ENCODE measurements at places on chromosomes 2 and 18. TPM values are rescaled to one million over a fixed set of nuclear protein-coding genes. Genes with fewer than 3 reads are reported as not detected.

DNA sequence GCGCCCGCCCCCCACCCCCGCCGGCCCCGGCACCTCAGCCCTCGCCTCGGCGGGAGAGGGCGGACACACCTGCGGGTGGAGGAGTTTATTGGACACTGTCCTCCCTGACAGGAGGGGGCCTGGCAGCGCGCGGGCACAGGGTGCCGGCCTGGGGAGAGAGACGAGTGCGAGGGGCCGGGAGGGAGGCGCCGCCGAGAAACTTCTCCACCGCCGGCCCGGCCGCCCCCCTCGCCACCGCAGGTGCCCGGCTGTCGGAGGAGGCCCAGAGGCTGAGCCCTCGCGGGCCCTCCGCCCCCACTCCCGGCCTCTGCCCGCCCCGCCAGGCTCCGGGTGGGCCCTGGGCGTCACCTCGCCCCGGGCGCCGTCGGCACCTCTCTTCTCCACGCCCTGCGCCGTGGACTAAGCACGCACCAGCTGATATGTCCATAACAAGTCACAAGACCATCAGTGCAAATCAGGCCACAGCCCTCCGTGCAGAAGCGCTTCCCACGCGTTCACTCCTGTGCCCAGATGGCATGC, 311.3 kb downstream of the CELF4 start:
- DNase-seq: no peak

- DNase-seq: no peak
These were observed 19.4 kb downstream of the KCNIP3 start for GRCh38 chr2:95316466-95317122.

DNA sequence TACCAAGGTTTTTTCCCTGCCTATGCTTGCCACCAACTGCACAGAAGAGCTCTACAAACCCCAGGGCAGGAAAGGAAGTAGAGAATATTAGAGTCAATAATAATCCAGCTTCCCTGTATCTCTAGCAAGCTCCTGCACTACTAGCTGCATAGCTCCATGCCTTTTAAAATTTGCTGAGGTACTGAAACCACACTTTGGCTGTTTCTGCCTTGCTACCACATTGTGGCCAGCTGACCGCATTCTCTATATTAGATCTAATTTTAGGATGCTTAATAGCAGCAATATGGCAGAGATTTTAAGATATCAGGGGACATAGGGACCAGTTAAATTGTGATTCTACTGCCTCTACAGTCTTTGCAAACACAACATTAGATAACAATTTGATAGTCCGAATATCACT, 534.6 kb downstream of the MBD2 start:
- no peak for DNase-seq

GRCh38 chr2:33812707-33813106, 213.6 kb upstream of the FAM98A start:
- no peak for DNase-seq

Gene DPP10
- not detected for total RNA-seq

DNA sequence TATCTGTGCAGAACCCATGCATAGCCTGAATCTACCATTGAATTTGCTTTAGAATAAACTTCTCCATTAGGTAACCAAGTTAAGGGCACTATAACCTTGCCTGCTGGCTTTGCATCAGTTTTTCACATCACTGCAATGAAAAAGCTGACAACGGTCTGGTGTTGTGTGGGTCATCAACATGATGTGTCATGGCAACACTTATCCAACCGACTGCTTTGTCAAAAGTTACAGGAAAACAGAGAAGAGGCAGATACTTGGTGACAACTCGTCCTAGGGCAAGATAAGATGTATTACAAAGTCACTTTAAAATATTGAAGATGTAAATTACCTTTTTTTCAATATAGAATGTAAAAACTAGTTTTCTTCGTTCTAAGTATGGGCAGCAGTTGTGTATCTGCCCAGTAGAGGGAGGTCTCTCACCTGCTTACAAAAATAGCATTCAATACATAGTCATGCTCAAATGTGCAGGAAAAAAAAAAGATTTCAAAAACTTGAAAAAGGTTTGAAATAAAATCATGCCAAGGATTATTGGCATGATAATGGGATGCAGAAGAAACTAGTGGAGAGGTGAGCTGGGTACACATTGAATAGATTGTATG, 96.3 kb downstream of the EVA1A start:
- no peak for DNase-seq

Gene PROKR1
- total RNA-seq: not detected

- no peak for DNase-seq
These were observed 595 bp downstream of the PARD6G start for GRCh38 chr18:80246445-80247392.

DNA sequence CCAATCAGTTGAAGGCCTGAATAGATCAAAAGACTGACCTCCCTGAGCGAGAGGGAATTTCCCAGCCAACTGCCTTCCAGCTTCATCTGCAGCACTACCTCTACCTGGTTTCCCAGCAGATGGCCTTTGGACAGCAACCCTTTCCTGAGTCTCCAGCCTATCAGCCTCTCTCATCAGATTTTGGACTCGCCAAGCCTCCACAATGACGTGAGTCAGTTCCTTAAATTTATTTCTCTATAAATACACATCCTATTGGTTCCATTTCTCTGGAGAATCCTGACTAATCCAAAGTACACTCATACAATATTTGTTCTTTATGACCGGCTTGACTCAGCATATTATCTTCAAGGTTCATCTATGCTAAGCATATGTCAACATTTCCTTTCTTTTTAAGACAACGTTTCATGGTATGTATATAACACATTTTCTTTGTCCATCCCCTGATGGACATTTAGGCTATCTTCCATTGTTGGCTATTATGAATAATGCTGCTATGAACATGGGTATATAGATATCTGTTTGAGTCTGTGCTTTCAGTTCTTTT, 294.6 kb downstream of the LRATD1 start:
- DNase-seq: no peak

Gene SPHKAP
- total RNA-seq: not detected

DNA sequence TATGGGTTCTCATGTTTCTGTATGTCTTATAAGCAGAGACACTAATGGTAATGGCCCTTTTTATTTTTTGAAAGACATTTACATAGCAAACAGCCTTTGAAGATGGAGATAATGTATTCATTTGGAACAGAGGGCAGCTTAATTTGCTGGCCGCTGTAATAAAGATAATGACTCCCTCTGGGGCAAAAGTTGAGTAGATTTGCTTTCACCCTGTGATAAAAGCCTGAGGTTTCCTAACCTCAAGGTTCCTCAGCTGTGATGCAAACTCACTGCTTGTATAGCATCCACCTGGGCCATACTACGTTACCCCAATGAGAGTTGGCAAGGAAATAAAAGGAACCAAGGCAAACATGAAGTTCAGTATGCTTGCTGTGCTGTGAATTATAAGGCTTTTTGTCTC, 54.8 kb downstream of the TEX51 start:
- DNase-seq: no peak

DNA sequence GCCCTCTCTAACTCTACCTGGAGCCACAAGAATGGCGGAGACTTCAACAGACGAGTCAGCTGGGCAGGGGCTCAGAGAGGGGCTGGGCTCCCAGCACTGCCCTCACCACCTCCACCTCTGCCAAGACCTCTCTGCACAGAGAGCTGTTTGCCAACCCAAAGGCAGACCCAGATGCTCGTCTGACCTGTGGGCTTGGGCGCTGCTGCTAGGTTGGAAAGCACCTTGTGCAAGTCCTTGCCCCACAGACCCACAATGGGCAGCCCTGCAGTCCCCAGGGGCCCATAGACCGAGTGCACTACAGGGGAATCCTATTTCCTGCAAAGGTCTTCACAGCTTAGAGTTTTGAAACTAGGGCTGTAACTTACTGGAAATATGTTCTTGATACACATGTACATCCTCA, 13.3 kb downstream of the ACKR3 start:
- DNase-seq: no peak

GRCh38 chr2:19745318-19746136, 156.3 kb downstream of the TTC32 start:
- DNase-seq: no peak

- DNase-seq: no peak
These were observed 233.7 kb downstream of the MYCN start for GRCh38 chr2:16173893-16174692.

- no peak for DNase-seq
These were observed 60.1 kb upstream of the COX7A2L start for GRCh38 chr2:42421157-42421485.

- no peak for DNase-seq
These were observed 3.6 kb upstream of the TSPYL6 start for GRCh38 chr2:54259413-54260240.

Gene HMSD
- not detected for total RNA-seq

Gene CXCR1
- total RNA-seq: 0.08 TPM

Measured in CD4-positive, alpha-beta T cell (primary cell).